ENCODE measurements at places on chromosomes 12 and 14. TPM values are rescaled to one million over a fixed set of nuclear protein-coding genes. Genes with fewer than 3 reads are reported as not detected.
A peak's percentile ranks its signal among the peaks of the same experiment; 100 is the strongest.

DNA sequence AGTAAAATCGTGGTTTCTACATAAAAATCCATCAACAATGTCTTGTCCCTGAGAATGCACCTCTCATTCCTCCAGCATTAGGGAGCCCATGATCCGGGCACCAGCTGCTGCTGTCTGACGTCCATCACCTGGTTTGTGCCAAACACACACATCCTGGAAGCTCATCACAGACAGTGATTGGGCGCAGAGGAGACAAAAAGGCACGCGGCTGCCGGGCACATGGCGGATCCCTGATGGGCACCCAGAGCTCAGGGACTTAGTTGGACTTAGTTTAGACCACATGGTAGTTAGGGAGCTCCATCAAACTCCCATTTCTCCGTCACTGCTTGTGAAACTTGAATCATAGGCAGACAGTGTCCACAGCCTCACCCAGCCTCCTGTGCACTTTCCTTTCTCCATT is 1059.3 kb downstream of the TMEM121 start:
- H3K4me3 ChIP-seq: no peak overlapping the region
- no peaks in the 10 kb centered on the region for H3K27me3 ChIP-seq
- H3K4me1 ChIP-seq: no peaks in the 10 kb centered on the region
- H3K36me3 ChIP-seq: peaks cover 21% of the 10 kb centered on the region

- no peaks in the 10 kb centered on the region for H3K36me3 ChIP-seq
- peaks cover 38% of the 10 kb centered on the region for H3K4me1 ChIP-seq
- DNase-seq: no peak
- H3K27ac ChIP-seq: no peak overlapping the region
- H3K27me3 ChIP-seq: peaks cover 12% of the 10 kb centered on the region
These were observed 37.3 kb upstream of the EML1 start for GRCh38 chr14:99755629-99756603.

Gene DPF3
- total RNA-seq: 3.0 TPM

- H3K4me1 ChIP-seq: peaks cover 9% of the 10 kb centered on the region
- H3K27me3 ChIP-seq: peaks cover 1% of the 10 kb centered on the region
- no peak overlapping the region for H3K27ac ChIP-seq
- no peak overlapping the region for H3K4me3 ChIP-seq
These were observed 30.5 kb downstream of the EP400 start for GRCh38 chr12:131980263-131980662.

- no peak overlapping the region for H3K4me3 ChIP-seq
- no peaks in the 10 kb centered on the region for H3K4me1 ChIP-seq
- no peaks in the 10 kb centered on the region for H3K36me3 ChIP-seq
- no peak for DNase-seq
- H3K27ac ChIP-seq: no peak overlapping the region
These were observed 115.4 kb upstream of the OVCH1 start for GRCh38 chr12:29612912-29613311.

Gene C12orf50
- not detected for total RNA-seq

DNA sequence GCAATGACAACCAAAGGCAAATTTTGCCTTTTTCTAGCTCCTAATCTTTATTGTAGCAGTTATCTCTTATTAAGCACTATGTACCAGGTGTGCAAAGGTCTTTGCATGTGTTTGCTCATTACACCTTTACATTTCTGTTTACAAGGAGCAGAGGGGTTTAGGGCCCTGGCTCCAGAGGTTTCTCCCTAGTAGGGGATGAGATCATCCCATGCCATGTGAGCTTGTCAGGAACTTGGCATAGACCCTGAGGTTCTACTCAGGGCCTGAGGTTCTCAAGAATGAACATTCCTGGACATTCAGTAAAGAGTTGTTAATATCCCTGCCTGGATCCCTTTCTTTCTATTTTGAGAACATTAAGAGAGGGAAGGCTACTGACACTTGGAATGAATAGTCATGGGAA is 292.0 kb downstream of the RPAP3 start:
- no peak overlapping the region for H3K4me3 ChIP-seq
- H3K4me1 ChIP-seq: no peaks in the 10 kb centered on the region

Gene PLA2G1B
- total RNA-seq: not detected

GRCh38 chr12:44709166-44709565 is 166.9 kb downstream of the NELL2 start:
- no peak overlapping the region for H3K4me3 ChIP-seq
- H3K36me3 ChIP-seq: no peaks in the 10 kb centered on the region
- no peak for DNase-seq
- no peaks in the 10 kb centered on the region for H3K27me3 ChIP-seq
- no peak overlapping the region for H3K27ac ChIP-seq
- no peaks in the 10 kb centered on the region for H3K4me1 ChIP-seq

- H3K4me3 ChIP-seq: peak overlapping the region; percentile 0
- no peak for DNase-seq
- H3K36me3 ChIP-seq: no peaks in the 10 kb centered on the region
- peaks cover 4% of the 10 kb centered on the region for H3K27me3 ChIP-seq
These were observed 203.0 kb downstream of the RBM19 start for GRCh38 chr12:113762882-113763816.

GRCh38 chr14:105908481-105908911 is 382.1 kb downstream of the TMEM121 start:
- no peak for DNase-seq
- no peak overlapping the region for H3K27ac ChIP-seq
- H3K36me3 ChIP-seq: peaks cover 11% of the 10 kb centered on the region
- H3K4me1 ChIP-seq: no peaks in the 10 kb centered on the region
- no peak overlapping the region for H3K4me3 ChIP-seq
- H3K27me3 ChIP-seq: peaks cover 18% of the 10 kb centered on the region

DNA sequence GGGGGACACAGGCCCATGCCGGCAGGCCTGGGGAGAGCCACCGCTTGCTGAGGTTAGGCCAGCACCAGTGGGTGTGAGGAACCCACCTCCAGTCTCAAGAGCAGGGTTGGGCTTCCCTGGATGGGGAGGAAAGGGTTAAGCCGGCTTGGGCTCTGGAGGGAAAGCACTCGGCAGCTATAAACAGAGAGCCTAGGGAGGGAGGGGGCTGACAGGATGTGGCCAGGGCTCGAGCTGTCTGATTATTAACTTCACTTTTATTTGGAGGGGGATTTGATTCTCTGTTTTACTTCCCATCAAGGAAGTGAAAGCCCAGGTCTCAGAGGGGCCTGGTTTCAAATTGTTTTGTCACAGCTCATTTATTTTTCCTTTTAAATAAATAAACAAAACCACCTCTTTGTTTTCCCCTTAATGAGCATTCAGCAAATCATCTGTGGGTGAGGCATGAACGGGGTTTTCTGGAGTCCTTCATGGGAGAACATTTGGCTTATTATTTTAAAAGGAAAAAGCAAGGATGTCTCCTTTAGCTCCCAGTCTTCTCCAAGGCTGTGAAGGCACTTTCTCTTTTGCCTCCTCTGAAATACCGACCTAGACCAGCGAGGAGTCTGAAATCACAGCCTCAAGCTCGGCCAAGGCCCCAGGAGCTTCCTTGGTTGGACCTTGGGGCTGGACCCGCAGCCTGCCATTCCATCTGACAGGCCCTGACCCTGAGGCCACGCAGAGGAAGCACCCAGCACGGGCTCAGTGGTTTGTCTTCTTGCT is 21.9 kb upstream of the ZFP36L1 start:
- peaks cover 26% of the 10 kb centered on the region for H3K4me1 ChIP-seq
- peaks cover 13% of the 10 kb centered on the region for H3K27me3 ChIP-seq
- peak; percentile 51 for DNase-seq
- H3K27ac ChIP-seq: peak overlapping the region; percentile 89
- peaks cover 3% of the 10 kb centered on the region for H3K36me3 ChIP-seq

- H3K4me3 ChIP-seq: no peak overlapping the region
- H3K27me3 ChIP-seq: peaks cover 1% of the 10 kb centered on the region
- peak; percentile 68 for DNase-seq
- peaks cover 13% of the 10 kb centered on the region for H3K36me3 ChIP-seq
- H3K4me1 ChIP-seq: no peaks in the 10 kb centered on the region
These were observed 19.5 kb upstream of the TTC9 start for GRCh38 chr14:70622111-70622712.

DNA sequence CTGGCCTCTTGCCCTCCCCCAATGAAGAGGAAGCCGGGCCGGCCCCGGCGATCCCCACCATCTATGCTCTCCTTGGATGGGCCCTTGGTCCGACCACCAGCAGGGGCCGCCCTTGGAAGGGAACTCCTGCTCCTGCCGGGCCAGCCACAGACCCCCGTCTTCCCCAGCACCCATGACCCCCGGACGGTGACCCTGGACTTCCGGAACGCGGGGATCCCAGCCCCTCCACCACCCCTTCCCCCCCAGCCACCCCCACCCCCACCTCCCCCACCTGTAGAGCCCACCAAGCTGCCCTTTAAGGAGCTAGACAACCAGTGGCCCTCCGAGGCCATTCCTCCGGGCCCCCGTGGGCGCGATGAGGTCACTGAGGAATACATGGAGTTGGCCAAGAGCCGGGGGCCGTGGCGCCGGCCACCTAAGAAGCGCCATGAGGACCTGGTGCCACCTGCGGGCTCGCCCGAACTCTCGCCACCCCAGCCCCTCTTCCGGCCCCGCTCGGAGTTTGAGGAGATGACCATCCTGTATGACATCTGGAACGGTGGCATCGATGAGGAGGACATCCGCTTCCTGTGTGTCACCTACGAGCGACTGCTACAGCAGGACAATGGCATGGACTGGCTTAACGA is 19.4 kb downstream of the SETD1B start:
- H3K27ac ChIP-seq: no peak overlapping the region
- peaks cover 8% of the 10 kb centered on the region for H3K27me3 ChIP-seq
- peaks cover 23% of the 10 kb centered on the region for H3K36me3 ChIP-seq
- H3K4me1 ChIP-seq: peaks cover 2% of the 10 kb centered on the region
- no peak overlapping the region for H3K4me3 ChIP-seq

GRCh38 chr12:125773033-125773640 is 707.9 kb downstream of the AACS start:
- no peaks in the 10 kb centered on the region for H3K27me3 ChIP-seq
- no peak overlapping the region for H3K4me3 ChIP-seq
- no peak overlapping the region for H3K27ac ChIP-seq
- DNase-seq: no peak
- H3K4me1 ChIP-seq: no peaks in the 10 kb centered on the region

DNA sequence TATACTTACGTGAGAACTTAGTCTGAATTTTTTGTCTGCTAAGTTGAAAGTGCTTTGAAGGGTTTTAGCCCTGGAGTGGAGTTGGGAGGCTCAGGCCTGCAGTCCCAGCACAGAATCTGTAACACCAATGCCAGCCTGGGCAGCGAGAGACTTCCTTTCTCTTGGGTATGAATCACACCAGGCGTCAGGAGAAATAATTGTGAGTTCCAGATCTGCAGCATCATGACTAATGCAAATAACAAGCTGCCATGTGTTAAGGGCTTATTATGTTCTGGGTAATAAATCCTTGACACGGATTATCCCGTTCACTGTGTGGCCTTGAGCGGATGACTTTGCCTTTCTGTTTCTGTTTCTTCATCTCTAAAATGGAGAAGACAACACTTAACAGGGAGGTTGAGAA is 70.6 kb downstream of the B4GALNT3 start:
- H3K4me3 ChIP-seq: peak overlapping the region; percentile 6
- peaks cover 11% of the 10 kb centered on the region for H3K36me3 ChIP-seq
- peaks cover 17% of the 10 kb centered on the region for H3K27me3 ChIP-seq
